NT2/D1 (cell line): ENCODE measurements at places on chromosomes 1 and 21.

- DNase-seq, result no peak
These were observed 55.4 kb downstream of the LPGAT1 start for GRCh38 chr1:211775170-211775569.

DNA sequence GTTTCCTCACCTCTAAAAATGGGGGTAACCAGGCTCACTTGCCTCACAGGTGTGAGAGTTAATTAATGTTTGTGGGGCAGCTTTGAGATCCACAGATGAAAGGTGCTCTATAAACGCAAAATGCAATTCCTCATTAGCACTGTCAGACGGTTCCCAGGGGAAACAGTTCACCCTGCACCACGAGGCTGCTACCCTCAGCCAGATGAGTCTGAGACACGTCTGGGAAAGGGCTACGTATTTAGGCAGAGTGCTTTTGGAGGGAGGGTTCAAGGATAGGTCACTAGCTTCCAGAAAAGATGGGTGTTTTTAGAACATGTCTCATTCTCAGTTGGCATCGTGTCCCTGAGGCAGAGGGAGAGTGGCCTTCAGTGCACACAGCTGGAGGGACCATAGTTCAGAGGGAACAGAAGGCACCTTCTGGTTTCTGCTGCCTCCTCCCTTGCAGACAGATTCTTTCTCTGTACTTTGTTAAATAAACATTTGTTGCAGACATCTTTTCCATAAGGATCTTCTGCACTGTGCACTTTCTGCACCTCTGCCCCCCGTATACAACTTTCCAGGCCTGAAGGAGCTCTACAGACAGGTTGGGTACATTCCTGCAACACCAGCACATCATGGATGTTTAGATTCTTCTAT, 139.9 kb downstream of the CLIC6 start:
- DNase-seq, result no peak

GRCh38 chr1:219041818-219042217, 131.9 kb upstream of the LYPLAL1 start:
- DNase-seq, result no peak

- no peak for DNase-seq
These were observed 10.5 kb upstream of the SRP9 start for GRCh38 chr1:225766967-225767633.

GRCh38 chr1:26053718-26054560, 8.0 kb upstream of the SLC30A2 start:
- no peak for DNase-seq

GRCh38 chr1:198275597-198275996, 118.8 kb downstream of the NEK7 start:
- no peak for DNase-seq

GRCh38 chr1:197908716-197909220, 6.3 kb downstream of the C1orf53 start:
- DNase-seq, result no peak

- no peak for DNase-seq
These were observed 38.5 kb upstream of the USP1 start for GRCh38 chr1:62398377-62398776.

- no peak for DNase-seq
These were observed 150.9 kb downstream of the PTPRU start for GRCh38 chr1:29387210-29387609.

GRCh38 chr1:27006683-27007082, 6.0 kb downstream of the TENT5B start:
- no peak for DNase-seq

DNA sequence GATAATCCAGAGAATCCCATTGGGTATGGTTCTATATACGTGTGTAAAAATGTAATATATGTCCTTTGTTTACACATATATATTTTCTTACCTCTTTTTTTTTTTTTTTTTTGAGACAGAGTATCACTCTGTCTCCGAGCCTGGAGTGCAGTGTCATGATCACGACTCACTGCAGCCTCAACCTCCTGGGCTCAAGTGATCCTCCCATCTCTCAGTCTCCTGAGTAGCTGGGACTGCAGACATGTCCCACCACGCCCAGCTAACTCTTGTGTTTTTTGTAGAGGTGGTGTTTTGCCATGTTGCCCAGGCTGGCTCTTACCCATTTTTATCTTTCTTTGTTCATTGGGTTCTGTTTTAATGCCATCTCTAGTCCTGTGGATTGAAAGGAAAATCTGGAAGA, 59.5 kb downstream of the ZBTB17 start:
- no peak for DNase-seq

GRCh38 chr1:84289169-84289785, 12.2 kb upstream of the SAMD13 start:
- DNase-seq, result no peak

- no peak for DNase-seq
These were observed 187.5 kb downstream of the DHRS3 start for GRCh38 chr1:12430525-12430924.

DNA sequence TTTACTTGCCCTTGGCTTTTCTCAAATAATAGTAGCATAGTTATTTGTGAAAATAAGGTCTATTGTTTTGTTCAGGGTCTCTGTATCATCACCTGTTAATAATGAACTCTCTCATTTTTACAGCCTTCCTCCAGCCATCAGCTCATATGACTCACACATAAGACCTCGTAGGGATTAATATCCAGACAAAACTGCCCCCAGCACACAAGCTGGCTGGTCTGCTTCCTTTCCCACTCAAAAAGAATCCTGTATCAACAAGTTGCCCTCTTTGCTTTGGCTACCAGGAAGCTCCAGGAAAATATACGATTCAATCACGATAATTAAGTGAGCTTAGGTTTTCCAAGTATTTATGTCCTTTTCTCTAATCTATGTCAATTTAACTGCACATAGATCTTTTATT, 119.2 kb downstream of the DMRTB1 start:
- no peak for DNase-seq

DNA sequence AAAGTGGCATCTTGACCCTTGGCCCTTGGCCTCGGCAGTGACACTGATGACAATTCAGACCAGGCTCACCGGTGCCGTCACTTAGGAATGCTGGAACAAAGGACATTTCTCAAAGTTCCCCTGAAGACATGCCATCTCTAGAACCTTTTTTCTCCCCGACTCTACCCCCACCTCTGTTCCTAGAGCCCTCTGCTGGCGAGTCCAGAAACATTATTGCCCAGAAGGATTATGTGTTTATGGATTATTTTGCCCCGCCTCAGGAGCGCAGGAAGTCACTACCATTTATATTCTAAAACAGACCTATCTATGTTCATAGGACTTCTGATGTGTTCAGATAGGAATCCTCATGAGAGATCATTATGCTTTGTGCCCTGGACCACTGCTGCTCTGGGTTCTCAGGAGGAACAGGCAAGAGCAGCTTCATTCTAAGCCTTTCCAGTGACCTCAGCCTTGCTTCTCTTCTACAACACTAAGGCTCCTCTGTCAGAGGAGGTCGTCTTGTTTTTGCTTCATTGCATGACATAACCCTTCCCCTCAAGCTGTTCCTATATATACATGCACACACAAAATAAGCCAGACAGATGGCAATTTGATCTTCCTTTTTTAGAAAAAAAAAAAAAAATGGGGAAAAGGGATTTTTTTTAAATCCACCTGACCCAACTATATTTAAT, 12.4 kb upstream of the SHISA4 start:
- no peak for DNase-seq

DNA sequence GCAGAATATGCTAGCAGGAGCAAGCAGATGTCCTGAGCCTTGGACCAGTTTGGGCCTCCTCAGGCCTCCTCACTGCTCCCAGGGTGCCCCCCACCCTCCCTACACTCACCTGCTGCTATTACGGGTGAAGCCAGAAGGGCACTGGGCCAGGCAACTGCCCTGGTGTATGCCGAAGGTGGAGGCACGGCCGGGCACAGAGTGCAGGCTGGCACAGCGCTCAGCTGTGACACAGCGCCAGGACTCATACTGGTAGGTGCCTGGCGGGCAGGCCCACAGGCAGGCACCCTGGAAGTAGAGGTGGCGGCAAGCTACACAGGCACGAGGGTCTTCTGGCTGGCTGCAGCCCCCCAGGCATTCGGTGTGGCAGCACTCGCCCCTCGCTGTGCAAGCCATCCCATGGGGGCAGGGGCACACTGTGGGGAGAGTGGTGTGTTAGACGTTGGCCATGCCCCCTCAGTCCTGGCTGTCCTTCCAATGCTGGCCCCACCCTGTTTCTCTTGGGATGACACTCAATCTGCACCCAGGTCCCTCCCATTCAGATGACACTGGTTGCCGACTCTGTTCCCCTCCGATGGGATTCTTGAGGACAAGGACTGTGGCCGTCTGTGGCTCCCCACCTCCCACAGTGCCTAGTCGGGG, 7.0 kb downstream of the INSRR start:
- no peak for DNase-seq

DNA sequence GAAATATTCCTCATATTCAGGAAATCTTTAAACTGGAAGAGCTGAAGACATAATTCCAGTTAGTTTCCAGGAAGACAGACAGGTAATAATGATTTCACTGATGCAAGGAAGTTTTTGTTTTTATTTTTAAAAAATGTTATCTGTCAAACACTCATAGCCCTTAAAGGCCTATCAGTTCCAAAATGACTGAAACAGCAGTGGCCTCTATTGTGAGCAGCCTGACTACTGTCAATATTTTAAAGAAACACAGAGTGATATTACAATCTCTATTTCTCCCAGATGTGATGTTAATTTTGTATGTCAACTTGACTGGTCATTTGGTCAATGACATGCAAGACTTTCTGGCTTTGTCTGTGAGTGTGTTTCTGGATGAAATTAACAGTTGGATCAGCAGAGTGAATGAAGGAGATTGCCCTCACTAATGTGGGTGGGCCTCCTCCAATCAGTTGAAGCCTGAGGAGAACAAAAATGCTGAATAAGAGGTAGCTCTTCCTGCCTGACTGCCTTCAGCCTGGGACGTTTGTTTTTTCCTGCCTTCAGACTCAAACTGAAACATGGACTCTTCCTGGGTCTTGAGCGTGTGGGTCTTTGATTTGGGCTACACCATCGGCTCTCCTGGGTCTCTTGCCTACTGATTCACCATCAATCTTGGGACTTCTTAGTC, 31.3 kb upstream of the SLC30A10 start:
- no peak for DNase-seq

DNA sequence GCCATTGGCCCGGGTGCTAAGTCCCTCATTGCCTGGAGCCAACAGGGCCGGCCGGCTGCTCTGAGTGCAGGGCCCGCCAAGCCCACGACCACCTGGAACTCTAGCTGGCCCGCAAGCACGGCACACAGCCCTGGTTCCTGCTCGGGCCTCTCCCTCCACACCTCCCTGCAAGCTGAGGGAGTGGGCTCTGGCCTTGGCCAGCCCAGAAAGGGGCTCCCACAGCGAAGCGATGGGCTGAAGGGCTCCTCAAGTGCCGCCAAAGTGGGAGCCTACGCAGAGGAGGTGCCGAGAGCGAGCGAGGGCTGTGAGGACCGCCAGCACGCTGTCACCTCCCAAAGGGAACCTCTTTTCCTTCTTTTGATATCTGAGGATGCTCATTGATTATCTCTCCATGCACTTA, 283.4 kb downstream of the PRDM2 start:
- DNase-seq, result no peak

GRCh38 chr1:147762233-147763024, 2.0 kb upstream of the GJA5 start:
- DNase-seq, result no peak
